Neural crest cell (in vitro differentiated cells): ENCODE measurements at places on chromosomes 2 and 18. TPM values are rescaled to one million over a fixed set of nuclear protein-coding genes. Genes with fewer than 3 reads are reported as not detected.

The TTC39C gene
- 23.0 and 23.5 TPM in 2 replicates for total RNA-seq

The CENPO gene
- total RNA-seq = 69.3 and 69.7 TPM in 2 replicates

The ZNF24 gene
- total RNA-seq = 89.3 and 91.0 TPM in 2 replicates

The CDH7 gene
- total RNA-seq = 6.3 and 7.3 TPM in 2 replicates

The NTSR2 gene
- not detected in 2 replicates for total RNA-seq

- peaks cover 5% of the 10 kb centered on the region for H3K36me3 ChIP-seq
- no peak overlapping the region for H3K4me3 ChIP-seq
- H3K4me1 ChIP-seq = peaks cover under 1% of the 10 kb centered on the region
- no peak for DNase-seq
- H3K27ac ChIP-seq = no peak overlapping the region
- no peaks in the 10 kb centered on the region for H3K27me3 ChIP-seq
Observed at GRCh38 chr2:61677942-61678341, 139.8 kb upstream of the XPO1 start.

DNA sequence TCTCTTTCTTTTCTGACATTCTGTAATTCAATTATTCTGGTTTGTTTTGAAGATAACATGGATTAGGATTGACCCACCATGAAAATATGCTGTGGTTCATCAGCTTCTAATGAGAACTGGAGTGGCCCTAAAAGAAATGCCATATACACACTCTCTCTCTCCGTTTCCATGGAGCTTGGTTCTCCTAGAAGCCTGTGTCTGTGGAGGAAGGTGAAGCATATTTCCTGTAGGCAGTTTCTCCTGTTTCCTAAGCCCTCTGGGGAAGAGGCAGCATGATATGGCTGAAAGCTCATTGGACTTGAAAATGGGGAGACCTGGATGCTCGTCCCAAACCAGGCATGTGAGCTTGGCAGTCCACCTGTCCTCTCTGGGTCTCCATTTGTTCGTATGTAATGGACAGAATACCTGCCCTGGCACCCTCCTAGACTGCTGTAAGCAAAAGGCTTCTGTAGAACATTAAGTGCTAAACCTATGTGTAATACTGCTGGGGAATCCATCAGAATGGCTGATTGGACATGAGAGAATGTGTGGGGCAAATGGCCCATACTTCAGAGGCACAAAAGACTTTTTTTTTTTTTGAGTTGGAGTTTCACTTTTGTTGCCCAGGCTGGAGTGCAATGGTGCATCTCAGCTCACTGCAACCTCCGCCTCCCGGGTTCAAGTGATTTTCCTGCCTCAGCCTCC, 75.3 kb upstream of the PPP1CB start:
- no peak for DNase-seq
- H3K27ac ChIP-seq = no peak overlapping the region
- H3K27me3 ChIP-seq = no peaks in the 10 kb centered on the region

- H3K4me3 ChIP-seq = no peak overlapping the region
- no peak overlapping the region for H3K27ac ChIP-seq
- H3K36me3 ChIP-seq = no peaks in the 10 kb centered on the region
- peaks cover 26% of the 10 kb centered on the region for H3K4me1 ChIP-seq
- DNase-seq = no peak
Observed at GRCh38 chr2:72138011-72138881, 9.4 kb downstream of the CYP26B1 start.

DNA sequence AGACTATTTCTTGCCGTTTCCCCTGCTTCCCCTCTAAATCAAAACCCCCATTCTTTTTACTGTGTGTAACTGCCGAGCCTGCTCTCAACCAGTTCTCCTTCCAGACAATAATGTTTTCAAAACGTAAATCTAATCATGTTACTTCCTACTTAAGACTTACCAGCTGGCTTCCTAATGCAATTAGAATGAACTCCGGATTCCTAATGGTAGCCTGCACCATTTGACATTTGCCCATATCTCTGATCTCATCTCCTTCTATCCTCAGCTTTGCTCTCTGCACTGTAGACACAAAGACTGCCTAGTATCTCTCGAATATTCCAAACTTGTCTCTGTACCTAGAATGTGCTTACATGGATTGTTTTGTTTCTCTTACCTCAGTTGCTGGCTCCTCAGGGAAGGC, 12.9 kb downstream of the TTL start:
- no peak overlapping the region for H3K4me3 ChIP-seq
- peaks cover 4% of the 10 kb centered on the region for H3K4me1 ChIP-seq
- DNase-seq = no peak
- H3K27ac ChIP-seq = no peak overlapping the region
- H3K27me3 ChIP-seq = no peaks in the 10 kb centered on the region

DNA sequence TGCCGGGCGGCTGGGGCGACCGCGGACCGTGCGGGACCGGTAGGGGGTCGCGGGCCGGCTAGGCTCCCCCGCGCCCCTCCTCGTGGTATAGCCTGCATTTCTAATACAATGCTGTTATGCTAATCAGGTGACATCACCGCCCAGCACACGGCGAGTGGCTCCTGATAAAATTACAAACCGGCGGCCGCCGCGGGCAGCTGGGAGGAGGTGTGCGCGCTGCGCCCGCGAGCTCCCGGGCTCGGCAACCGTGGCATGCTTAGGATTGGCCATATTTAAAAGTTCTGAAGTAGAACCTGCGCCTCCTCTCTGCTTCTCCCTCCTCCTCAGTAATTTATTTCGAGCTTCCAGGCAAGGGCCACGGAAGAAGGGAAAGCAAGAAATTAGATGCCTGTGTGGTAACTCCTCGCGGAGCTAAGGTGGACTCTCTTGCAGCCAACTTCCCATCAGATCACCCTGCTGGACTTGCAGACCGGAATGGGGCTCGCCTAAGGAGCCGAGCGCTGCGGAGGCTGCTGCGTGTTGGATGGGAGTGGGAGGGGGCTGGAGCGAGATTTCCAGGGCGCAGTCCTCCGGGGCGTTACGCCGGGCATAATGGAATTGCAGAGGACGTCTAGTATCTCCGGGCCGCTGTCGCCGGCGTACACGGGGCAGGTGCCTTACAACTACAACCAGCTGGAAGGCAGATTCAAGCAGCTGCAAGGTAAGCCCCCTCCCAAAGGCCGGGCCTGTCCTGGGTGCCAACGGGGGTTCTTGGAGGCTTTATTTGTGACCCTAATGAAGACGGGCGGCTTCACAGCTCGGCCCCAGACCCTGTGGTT, 102.3 kb downstream of the SPTBN1 start:
- H3K27ac ChIP-seq = peak overlapping the region; percentile 96
- peak overlapping the region; percentile 94 for H3K4me3 ChIP-seq
- DNase-seq = peak; percentile 51

GRCh38 chr2:240782886-240783818, 36.9 kb downstream of the KIF1A start:
- no peak for DNase-seq
- no peak overlapping the region for H3K27ac ChIP-seq
- no peaks in the 10 kb centered on the region for H3K27me3 ChIP-seq
- H3K4me1 ChIP-seq = no peaks in the 10 kb centered on the region
- no peak overlapping the region for H3K4me3 ChIP-seq
